ENCODE measurements at places on chromosomes 5 and 9.

DNA sequence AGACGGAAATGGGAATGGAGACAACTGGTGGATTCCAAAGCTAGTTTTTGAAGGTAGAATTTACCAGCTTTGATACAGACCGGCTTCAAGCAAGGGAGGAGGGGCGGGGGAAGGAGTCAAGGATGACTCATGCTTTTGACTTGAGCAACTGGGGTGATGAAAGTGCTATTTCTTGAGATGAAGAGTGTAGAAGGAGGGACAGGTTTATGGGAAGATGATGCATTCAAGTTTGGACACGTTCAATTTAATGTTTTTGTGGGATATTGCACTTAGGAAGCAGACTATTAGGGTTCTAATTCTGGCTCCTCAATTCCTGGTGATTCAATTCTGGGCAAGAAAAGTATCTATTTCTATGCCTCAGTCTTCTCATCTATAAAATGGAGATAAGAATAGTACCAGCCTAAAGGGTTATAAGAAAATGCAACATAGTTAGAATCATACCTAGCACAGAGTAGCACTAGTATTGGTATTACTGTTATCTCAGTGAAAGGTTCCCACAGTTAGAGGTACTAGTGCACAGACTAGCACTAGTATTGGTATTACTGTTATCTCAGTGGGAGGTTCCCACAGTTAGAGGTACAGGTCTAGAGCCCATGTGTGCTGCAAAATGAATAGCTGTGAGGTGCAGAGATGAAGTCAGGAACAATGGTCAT, 4.6 kb downstream of the NIPAL4 start:
- DNase-seq, result no peak

GRCh38 chr5:178236679-178237078, 4.1 kb upstream of the PHYKPL start:
- DNase-seq, result no peak

- DNase-seq, result no peak
Measured at GRCh38 chr5:39505791-39506190, 81.0 kb upstream of the DAB2 start.

DNA sequence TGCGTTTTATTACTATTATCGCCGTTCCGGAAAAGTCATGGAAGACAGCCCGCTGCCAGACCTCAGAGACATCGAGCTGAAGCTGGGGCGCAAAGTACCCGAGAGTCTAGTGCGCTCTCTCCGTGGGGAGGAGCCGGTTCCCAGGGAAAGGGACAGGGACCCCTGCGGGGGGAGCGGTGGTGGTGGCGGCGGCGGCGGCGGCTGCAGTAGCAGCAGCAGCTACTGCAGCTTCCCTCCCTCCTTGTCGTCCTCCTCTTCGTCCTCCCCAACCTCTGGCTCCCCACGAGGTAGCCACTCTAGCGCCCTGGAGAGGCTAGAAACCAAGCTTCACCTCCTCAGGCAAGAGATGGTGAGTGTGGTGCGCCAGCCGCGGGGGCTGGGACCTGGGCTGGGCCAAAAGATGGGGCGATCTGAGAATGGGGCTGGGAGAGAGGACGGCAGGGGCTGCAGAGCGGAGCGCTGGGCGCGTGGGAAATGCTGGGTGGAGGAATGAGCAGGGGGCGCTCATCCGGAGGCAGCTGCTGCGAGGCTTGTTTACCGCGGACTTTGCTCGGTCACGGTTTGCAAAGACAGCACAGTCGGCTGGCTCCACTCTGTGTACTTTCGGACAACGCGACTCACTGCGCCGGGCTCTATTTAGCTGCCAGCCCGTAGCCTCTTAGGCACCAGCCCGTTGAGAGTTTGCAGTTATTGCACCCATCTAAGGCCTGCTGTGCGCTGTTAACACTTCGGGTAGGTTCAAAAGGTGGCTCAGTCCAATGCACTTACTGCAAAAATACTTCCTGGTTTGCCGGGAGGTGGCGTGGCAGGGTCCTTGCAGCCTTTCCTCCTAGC, 1.1 kb downstream of the LURAP1L start:
- DNase-seq, result peak; percentile 46

DNA sequence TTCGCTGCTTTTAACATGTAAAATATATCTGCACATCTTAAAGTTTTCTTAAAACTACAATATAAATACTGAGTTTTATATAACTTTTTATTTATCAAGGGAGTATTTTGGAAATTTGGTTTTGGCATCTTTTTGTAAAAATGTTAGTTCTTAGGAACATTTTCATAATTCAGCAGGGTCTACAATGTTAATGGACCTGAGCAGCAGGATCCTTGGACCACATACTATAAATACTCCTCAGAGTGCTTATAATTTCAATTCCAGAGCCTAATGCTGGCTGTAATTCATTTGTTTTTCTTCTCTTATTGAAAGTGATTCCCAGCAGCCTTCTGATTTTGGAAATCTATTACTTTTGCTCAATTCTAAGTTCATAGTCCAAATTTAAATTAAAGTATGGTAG, 1216.2 kb downstream of the MAT2B start:
- DNase-seq, result no peak

GRCh38 chr5:116421080-116421629, 153.5 kb downstream of the SEMA6A start:
- no peak for DNase-seq

- DNase-seq, result no peak
Measured at GRCh38 chr9:76336027-76336426, 58.2 kb downstream of the RFK start.

DNA sequence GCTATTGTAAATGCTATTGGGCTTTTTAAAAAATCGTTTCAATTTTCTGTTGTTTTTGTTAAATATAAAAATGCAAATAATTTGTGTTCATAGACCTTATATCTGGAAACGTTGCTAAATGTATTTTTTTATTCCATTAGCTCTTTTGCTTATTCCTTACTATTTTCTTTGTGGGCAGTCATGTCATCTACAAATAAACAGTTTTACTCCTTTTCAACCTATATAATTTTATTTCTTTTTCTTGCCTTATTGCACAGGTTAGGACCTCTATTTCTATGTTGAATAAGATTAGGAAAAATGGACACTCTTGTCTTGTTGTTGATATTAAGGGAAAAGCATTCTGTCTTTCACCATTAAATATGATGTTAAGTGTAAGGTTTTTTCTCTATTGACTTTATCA, 348.8 kb downstream of the CWC27 start:
- DNase-seq, result no peak

DNA sequence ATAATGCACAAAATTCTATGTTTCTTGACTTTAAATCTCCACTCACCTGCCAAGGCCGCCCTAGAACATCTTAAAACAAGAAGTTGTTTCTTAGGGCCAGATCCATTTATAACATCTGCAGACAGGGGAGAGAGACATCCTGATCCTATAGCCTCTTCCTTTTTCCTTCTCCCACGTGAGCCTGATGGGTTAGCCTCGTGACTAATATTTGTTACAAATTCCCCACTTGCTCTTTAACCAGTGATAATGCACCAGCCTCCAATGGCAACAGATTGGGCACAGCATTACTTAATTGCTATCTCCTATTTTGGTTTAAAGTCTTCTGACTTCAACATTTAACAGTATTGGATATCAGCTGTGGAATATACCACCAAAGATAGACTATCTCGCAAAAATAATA, 196.5 kb downstream of the GADD45G start:
- DNase-seq, result no peak

DNA sequence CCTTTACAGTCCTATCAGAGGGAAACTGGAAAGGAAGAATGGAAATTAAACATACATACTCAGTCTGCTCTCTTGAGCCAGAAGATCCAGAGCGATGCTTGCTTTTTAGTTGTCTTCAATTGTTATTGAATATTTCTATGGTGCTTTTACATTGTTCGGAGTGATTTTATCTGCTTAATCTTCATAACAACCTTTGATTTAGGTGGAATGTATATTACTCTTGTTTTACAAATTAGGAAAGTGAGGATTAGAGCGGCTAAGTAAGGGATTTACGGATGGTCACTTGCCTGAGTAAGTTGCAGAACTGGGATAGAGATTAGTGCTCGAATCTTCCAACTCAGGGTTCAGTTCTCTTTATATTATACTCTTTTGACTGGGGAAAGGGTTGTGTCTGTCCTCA, 69.1 kb downstream of the PBX3 start:
- DNase-seq, result no peak

DNA sequence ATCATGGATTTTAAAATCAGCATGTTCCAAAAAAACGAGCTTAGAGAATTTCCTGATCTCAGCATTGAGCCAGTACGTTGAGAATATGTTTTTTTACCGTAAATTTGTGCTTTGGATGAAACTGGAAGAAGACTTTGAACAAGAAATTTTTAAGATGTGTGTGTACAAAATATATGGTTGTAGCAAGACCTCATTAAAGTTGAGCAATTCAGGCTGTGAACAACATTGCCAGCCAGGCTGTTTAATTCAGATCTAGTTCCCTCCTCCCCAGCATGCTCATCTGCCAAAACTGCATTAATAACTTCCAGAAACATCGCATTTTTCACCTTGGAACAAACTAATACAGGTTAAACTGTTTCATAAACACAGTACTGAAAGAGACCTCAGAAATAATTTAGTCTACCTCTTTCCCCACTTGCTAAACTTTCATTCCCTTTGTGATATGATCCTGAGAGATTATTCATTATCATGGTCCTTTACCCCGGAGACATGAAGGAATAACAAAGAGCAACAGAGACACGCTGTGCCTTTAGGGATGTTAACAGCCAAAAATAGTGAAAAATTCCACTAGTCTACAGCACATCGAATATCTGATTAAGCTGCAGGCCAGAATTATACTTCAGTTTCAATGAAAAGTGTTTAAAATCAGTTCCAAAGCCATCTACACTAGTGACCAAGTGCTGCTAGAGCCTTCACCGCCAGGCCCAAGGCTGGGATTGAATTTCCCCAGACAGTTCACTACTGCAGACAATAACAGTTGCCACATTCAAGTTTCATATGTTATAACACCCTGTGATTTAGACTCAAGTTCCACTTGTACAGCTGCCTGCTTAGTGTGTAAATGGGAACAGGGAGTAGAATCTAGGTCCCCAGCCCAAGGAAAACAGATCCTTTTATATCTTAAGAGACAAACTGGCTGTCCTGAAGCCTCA, 89.6 kb downstream of the EFNA5 start:
- DNase-seq, result no peak

DNA sequence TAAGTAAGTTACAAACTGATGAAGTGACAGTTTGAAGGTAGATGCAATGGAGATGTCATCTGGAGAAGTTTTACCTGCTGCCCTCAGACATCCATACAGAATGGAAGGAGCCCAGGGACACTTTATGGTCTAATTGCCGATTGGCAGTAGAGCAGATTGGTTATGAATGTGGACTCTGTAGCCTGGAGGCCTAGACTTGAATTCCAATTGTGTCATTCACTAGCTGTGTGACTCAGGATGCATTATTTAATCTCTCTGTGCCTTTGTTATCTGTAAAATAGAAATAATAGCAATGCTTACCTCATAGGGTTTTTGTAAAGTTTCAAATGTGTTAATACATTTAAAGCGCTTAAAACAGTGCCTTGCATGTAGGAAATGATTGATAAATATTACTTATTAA, 5.2 kb upstream of the TCERG1 start:
- no peak for DNase-seq

- DNase-seq, result no peak
Measured at GRCh38 chr5:100803397-100803796, 99.7 kb downstream of the ST8SIA4 start.

GRCh38 chr5:150052226-150052955, 34.0 kb downstream of the CSF1R start:
- no peak for DNase-seq

DNA sequence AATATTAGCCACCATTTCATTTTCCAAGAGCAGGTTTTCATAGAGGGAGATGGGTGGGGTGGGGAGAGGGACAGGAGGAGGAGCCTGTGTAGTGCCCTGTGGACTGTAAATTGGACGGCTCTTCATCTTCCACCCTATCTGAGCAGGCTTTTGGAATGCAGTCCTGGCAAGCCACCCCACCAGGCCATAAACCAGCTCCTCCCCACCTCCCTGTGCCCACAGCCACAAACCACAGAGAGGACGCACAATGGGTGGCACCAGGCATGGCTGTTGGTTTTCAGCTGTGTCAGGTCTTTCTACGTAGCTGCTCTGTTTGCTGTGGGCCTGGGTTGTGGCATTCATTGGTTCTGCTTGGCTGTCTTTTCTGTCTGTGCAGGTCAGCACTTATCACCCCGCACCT, 58.0 kb downstream of the PLAC8L1 start:
- no peak for DNase-seq

DNA sequence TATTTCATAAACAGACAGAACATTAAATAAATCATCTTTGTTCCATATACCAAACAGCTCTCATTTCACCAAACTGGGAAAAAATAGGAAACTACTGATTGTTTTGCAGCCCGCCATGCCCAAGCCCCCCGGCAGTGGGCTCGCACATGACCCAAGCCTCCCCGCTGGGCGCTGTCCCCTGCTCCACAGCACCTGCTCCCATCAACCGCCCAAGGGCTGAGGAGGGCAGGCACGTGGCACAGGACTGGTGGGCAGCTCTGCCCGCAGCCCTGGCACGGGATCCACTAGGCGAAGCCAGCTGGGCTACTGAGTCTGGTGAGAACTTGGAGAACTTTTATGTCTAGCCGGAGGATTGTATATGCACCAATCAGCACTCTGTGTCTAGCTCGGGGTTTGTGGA, 554.8 kb upstream of the CCNG1 start:
- DNase-seq, result no peak

DNA sequence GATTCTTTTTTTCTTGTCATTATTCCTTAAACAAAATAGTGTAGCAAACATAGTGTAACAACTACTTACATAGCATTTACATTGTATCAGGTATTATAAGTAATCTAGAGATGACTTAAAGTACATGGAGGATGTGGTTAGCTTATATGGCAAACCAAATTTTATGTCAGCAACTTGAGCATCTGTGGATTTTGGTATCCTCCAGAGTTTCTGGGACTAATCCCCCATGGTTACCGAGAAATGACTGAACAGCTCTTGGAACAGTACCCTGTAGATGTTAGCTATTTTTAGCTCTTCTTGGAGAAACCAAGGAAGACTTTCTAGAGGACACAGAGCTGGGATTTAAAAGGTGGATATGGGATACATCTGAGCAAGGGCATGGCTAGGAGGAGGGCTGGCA, 157.6 kb upstream of the KLF4 start:
- DNase-seq, result no peak
